ENCODE measurements at places on chromosomes 7 and 10.

- peak; percentile 66 for DNase-seq
Measured at GRCh38 chr7:95772298-95772770, at the start of gene DYNC1I1. Gene DYNC1I1 (plus strand): TSS chr7:95772554. CDS start chr7:95804730, 32,176 bp downstream.

DNA sequence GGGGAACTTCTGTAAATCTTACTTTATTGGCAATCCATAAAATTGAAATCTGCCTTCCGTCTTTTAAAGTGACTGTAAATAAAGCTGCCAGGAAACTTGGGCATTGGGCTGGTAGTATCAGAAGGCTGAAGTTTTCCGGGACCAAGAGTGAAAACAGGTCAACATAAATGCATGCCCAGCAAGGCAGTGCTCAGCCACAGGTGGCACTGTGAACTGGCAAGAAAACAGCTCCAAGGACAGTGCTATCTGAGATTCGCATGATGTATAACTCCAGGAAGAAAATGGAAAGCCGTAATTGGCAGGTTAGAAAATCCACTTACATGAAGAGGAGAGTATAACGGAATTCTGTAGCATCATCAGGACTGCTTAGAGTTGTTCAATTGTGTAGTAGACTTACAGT, 1.9 kb upstream of the INSYN2A start:
- DNase-seq, result no peak

DNA sequence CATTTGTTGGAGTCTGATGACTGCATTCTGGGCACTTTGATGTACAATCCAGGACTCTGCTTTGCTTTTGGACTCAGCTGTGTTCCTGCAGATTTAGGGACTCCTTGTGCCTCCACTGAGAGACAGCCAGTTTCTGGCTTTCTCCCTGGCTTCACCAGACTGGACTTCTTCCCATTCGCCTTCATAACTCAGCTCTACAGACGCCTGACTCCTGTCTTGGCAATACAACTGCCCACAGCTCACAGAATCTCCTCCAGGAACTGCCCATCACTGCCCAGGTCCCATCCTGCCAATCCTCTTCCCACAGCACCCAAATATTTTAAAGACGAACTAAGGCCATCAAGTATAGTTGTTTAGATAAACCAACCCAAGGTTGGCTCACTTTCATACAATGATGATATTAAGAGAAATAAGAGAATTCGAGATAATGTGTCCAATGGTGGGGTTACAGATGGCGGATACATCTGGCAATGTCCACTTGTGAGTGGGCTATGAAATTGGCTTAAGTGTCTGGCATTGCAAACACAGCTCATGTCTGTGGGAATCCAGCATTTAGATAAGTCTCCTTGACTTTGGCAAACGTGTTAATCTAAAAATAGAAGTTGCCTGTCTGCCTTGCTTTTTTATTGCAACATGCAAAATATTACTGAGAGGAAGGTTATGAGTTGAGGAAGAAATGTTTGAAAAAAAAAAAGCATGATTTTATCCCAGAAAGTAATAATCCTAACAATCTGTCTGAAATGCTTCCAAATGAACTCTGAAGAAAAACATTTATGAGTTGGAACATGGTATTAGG, 95.1 kb downstream of the ITGA8 start:
- no peak for DNase-seq

- no peak for DNase-seq
Measured at GRCh38 chr7:134480730-134481129, 21.8 kb upstream of the AKR1B1 start.

GRCh38 chr10:77493851-77494261, 143.8 kb downstream of the KCNMA1 start:
- DNase-seq, result no peak

DNA sequence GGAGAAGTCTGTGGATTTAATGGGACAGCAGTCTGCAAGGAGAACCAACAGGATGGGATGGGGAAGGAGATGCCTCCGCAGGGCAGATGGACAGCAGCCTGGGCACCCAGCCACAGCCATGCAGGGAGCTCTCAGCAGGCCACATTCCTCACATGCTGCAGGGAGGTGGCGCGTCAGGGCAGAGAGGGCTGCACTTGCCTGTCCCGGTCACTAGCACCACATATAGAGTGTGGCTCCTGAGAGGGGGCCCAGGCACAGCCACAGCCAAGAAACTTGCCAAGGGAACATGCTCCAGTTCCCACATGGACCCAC, 86.8 kb upstream of the ZMIZ1 start:
- peak; percentile 75 for DNase-seq

- no peak for DNase-seq
Measured at GRCh38 chr10:102473445-102474331, 22.3 kb upstream of the C10orf95 start.

- no peak for DNase-seq
Measured at GRCh38 chr10:620971-621370, 68.5 kb downstream of the DIP2C start.

- DNase-seq, result no peak
Measured at GRCh38 chr10:112961609-112962008, 11.6 kb downstream of the TCF7L2 start.

GRCh38 chr7:144074374-144074773, 4.8 kb downstream of the OR2A25 start:
- DNase-seq, result no peak

- no peak for DNase-seq
Measured at GRCh38 chr7:115044224-115044623, 122.3 kb downstream of the MDFIC start.

All from T47D (cell line).